ENCODE measurements at places on chromosomes 2 and 18. TPM values are rescaled to one million over a fixed set of nuclear protein-coding genes. Genes with fewer than 3 reads are reported as not detected.

CAPN14 gene
- total RNA-seq, result 1.1 TPM

TWIST2 gene
- total RNA-seq, result not detected

TMEM37 gene
- total RNA-seq, result not detected

GALR1 gene
- not detected for total RNA-seq

SLC40A1 gene
- total RNA-seq, result 4.1 TPM

DTNA gene
- total RNA-seq, result 0.27 TPM

KATNAL2 gene
- 0.45 TPM for total RNA-seq

ITM2C gene
- 13.0 TPM for total RNA-seq

ITPRIPL1 gene
- total RNA-seq, result 13.3 TPM

SERPINB10 gene
- not detected for total RNA-seq

DNAH6 gene
- total RNA-seq, result 0.07 TPM

TUBA3E gene
- not detected for total RNA-seq

ITGA4 gene
- 26.6 TPM for total RNA-seq

CNRIP1 gene
- total RNA-seq, result not detected

CASP10 gene
- 22.0 TPM for total RNA-seq

PGAP1 gene
- total RNA-seq, result 33.3 TPM

CNTNAP5 gene
- total RNA-seq, result not detected

PSD4 gene
- total RNA-seq, result 87.4 TPM

WNT6 gene
- not detected for total RNA-seq

EMILIN2 gene
- 13.2 TPM for total RNA-seq

EFR3B gene
- total RNA-seq, result 0.42 TPM

TMEM247 gene
- total RNA-seq, result not detected

LOXHD1 gene
- total RNA-seq, result not detected

TDRD15 gene
- total RNA-seq, result not detected

CCDC148 gene
- total RNA-seq, result not detected

VWA3B gene
- total RNA-seq, result 0.43 TPM
